ENCODE measurements at places on chromosomes 2 and 18.
A peak's percentile ranks its signal among the peaks of the same experiment; 100 is the strongest.

- DNase-seq: no peak
Measured at GRCh38 chr2:234133004-234133403, 82.5 kb downstream of the SPP2 start.

DNA sequence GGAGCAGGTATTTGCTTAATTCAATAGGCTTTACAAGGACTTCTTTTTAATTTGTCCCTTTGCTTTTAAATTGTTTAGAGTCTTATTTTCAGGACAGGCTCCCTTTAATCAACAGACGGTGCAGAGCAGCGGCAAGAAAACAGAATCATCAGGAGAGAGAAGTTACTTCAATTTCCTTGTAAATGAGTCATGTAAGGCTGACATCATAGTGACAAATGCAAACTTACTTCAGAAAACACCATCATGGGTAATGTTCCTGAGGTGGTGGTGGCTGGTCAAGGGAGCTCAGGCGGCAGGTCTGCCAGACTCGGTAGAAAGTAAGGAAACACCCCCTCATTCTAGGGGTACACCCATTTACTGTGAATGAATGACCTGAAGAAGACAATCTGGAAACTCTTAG lies 395.1 kb downstream of the FBXO15 start:
- no peak for DNase-seq

- DNase-seq: no peak
Measured at GRCh38 chr2:176117162-176117822, 714 bp downstream of the HOXD10 start.

DNA sequence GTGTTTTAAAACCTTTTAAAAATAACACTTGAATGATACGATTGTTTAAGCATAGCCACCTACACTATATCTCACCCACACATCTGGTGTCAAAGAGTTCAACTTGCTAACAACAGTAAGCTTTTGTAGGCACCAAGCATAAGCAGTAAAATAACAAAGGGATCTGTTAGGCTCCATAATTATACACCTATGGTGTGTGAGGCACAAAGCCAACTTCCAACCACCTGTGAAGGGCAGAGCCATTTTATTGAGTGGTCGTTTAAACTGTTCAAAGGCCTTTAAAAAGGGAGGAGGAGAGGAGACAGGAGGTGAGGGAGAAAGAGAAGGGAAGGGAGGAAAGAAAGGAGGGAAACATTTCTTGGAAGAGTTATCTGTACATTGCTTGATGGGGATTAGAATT lies 27.9 kb downstream of the NEMP2 start:
- DNase-seq: no peak

- DNase-seq: no peak
Measured at GRCh38 chr2:17538022-17538843, 2.3 kb upstream of the VSNL1 start.

DNA sequence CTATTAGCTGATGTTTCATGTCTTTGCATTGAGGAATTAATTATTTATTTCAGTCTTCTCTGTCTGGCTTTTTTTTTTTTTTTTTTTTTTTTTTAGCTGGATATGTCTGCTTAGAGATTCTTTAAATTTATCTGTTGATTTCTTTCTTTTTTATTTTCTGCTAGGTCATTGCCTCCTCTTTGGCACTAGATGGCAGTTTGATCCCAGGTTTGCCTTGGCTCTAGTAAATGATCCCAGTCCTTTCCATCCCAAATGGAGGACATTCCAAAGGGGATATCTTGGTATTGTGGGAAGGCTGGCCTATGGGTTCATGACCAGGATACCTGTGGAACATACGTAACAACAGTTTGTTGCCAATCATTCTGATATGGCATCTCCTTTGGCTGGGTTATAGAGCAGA lies 339.5 kb upstream of the GCFC2 start:
- no peak for DNase-seq

- DNase-seq: no peak
Measured at GRCh38 chr2:85452237-85452636, 33.7 kb downstream of the SH2D6 start.

GRCh38 chr2:120939595-120940318 lies 204.1 kb downstream of the GLI2 start:
- no peak for DNase-seq

DNA sequence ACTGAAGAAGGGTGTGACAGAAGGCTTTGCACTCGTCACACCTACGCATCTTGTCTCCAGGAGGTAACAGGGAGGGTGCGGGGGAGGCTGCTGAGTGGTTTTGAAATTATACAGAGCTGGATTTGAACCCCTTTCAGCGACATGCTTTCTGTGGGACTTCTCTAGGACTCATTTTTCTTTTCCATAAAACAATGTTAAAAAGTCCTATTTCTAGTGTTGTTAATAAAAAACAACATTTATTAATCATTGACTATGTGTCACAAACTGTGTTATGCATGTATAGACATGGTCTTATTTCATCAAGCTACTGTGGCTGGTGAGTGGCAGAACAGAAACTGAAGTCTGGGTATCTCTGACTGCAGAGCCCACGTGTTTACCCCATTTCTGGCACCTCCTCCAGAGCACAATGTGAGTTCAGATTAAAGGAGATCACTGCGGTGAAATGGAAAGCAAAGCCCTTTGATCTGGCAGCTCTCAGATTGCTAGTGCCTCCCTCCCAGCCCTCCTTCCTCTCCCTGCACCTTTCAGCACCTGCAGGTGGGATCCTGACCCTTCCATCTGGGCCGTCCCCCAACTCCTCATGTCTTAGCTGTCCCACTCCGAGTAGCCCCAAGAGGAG lies 315.5 kb upstream of the MYT1L start:
- peak; percentile 12 for DNase-seq

- DNase-seq: no peak
Measured at GRCh38 chr18:71136487-71136886, 847.6 kb downstream of the SOCS6 start.

- DNase-seq: no peak
Measured at GRCh38 chr2:74583504-74583903, 29.0 kb downstream of the DOK1 start.

- no peak for DNase-seq
Measured at GRCh38 chr2:18792684-18793083, 203.3 kb upstream of the NT5C1B start.

- no peak for DNase-seq
Measured at GRCh38 chr2:47616506-47616905, 166.4 kb upstream of the MSH6 start.

DNA sequence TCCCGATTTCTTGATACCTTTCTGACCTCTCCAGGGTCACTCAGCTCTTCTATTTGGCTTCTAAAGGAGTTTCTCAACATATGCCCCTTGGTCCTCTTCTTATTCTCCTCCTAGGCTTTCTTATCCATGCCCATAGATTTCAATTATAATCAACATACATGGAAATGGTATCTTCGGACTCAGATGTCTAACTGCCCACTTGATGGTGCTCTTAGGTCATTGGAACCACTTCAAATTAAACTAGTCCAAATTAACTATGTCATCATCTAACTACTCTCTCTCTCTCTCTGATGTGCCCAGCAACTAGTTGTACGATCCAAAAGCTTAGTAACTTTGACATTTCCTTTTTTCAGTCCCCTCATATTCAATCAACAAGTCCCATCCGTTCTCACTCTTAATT lies 43.2 kb upstream of the GPR75 start:
- DNase-seq: no peak

- DNase-seq: no peak
Measured at GRCh38 chr2:188752311-188752710, 221.9 kb upstream of the COL3A1 start.

- DNase-seq: no peak
Measured at GRCh38 chr2:187435078-187435477, 13.0 kb downstream of the CALCRL start.

DNA sequence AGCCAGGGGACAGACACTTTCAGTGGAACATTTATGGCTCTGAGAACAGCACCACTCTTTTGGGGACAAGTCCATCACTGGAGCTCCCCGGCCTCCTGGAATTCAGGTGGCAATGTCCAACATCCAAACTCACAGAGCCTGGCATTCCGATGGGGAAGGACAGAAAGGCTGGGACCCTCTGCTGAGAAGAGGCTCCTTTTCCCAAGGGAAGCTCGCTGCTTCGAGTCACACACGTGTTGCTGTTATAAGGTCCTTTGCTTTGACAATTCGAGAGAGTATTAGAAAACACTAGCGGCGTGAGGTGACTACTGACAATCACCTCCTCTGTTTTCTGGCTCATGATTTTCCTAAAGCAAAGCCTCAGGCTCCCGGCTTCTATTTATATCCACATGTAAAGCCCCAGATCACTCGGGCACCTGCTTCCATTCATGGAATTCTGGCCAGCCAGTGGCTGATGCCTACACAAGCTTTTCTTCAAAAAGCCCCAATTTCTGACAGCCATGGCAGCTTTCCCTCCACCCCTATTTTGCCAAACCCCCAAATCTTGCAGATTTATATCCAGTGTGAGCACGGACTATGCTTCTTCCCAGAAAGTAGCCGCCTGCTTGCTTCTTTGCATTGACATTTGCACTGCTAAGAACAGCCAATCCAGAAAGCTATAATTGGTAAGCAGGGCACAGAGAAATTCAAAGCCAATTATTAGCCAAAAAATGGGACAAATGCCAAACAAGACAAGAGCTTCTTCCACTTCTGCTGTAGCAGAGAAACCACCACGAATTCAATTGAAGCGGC lies 67.3 kb downstream of the NDUFA10 start:
- DNase-seq: no peak

DNA sequence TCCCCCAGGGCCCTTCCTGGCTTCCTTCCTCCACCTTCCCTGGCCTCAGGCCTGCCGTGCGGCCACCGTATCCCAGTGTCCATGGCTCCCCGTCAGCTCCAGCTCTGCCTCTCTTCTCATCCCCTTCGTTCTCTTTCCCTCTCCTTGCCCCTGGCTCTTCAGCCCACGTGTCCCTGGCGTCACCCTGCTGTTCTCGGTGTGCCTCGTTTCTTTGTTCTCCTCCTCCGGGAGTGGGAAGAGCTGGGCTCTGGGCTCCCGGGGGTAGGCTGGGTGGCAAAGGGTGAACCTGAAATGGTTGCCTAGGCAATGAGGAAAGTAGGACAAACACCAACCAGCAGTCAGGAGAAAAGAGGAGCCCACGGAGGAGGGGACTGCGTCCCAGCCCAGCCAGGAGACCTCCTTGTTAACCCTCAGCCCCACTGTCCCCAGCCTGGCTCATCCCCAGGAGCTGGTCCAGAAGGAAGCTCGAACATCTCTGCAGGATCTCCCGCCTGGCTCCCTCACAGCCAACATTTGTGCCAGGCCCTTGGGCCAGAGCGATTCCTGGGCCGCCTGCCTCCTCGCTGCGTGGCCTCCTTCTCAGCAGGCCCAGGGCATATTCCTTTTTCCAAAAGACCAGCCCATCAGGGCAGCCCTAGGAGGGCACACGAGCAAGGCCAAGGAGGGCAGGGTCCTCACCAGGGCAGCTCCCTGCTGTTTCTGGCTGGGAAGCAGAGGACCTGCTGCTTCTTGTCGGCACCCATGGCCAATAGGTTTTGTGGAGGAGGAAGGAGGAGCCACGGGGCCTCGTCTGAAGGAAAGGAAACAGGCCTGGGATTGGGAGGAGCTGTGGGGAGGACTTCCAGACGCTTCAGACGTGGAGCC lies 30.9 kb upstream of the DNMT3A start:
- DNase-seq: no peak
